Motor neuron (in vitro differentiated cells): ENCODE measurements at places on chromosomes 7 and 10. TPM values are rescaled to one million over a fixed set of nuclear protein-coding genes. Genes with fewer than 3 reads are reported as not detected.
A peak's percentile ranks its signal among the peaks of the same experiment; 100 is the strongest.

The OR2A5 gene
- 0.13 and 0.18 TPM in 2 replicates for total RNA-seq

The DHTKD1 gene
- 3.6 and 4.3 TPM in 2 replicates for total RNA-seq

The PLEKHS1 gene
- 0.27 and 0.85 TPM in 2 replicates for total RNA-seq

The CYP3A7 gene
- 0.32 TPM in 1 of 2 replicates, not detected in the other for total RNA-seq

DNA sequence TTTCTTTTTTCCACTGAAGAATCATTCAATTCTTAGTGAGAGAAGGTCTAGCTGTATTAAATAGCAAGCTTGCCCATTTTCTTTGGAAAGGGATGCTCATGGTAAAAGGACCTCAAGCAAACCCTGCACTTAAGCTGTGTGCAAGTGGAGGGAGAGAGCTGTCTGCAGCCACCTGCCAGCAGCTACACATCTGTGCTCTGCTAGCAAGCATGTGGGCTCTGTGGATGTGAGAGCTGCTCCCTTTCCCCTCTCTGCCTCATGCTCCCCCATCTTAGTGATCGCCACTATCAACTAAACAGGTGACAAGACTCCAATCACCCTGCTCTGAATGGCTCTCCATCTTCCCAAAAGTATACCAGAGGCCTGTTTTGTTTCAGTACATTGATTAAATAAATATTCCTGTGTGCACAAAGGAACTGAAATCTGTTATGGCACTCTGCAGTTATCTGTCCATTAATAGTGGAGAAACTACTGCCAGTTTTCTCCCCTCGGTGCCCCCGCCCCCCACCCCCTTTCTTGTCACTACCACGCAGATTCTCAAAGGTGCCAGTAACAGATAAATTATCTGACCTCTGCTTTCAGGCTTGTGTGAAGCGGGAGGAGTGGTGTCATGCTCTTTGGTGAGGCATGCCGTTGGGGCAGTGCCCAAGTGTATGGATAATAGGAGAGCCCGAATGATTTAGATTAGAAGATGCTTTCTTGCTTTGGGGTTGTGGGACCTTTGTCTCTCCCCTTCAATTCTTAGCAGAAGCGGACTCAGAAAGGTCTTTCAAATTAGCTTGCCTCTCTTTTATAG lies 26.4 kb downstream of the AUTS2 start:
- no peak for ATAC-seq

DNA sequence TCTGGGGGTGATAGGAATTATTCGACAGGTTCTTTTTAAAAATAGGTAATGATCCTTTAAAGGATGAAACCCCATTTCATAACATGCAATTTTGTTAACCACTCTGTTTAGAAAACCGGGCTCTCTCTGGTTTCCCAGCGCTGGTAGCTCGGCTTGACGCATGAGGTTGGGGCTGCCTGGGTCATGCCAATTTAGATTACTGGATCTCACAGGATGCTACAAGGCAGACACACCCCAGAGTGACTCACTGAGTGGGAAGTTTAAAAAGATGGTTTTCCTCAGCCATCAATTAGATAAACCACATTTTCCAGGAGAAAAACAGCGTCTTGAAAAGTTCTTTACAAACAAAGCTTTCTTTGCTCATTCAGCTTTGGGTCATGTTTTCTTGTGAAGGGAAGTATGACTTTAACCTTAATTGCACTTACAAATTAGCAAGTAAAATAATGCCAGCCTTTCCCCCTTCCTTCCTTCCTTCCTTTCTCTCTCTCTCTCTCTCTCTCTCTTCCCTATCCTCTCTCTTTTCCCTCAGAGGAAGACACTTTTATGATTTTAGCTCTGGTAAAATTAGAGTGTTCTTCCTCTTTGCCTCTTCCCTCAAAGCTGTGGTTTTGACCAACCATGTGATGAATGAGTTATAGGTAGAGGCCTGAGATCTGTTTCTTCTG lies 99.8 kb downstream of the EPDR1 start:
- no peak for ATAC-seq

GRCh38 chr10:131749767-131750142 lies 151.1 kb upstream of the PPP2R2D start:
- ATAC-seq, result peak; percentile 6

- no peak for ATAC-seq
Observed at GRCh38 chr7:618539-619367, 99.1 kb upstream of the PDGFA start.

DNA sequence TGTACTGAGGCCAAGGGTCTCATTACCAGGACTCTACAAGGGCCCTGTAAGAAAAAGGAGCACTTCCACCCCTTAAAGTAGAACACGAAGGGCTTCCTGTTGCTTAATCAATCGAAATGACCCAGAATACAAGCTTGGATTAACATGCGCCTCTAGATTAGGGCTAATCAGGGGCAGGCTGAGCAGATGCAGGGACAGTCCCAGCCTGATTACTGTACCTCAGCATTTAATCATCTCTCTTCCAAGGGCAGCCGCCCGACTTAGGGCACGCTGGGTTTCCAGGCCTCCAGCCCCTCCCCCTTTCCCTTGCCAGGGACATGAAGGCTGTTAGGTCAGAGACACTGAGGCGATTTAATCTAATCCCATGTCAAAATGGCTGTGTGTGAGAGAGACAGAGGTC lies 138.6 kb downstream of the NRF1 start:
- no peak for ATAC-seq

The WASHC2C gene
- total RNA-seq, result 14.8 and 15.8 TPM in 2 replicates

The NUTM2E gene
- total RNA-seq, result 0.23 and 0.94 TPM in 2 replicates

DNA sequence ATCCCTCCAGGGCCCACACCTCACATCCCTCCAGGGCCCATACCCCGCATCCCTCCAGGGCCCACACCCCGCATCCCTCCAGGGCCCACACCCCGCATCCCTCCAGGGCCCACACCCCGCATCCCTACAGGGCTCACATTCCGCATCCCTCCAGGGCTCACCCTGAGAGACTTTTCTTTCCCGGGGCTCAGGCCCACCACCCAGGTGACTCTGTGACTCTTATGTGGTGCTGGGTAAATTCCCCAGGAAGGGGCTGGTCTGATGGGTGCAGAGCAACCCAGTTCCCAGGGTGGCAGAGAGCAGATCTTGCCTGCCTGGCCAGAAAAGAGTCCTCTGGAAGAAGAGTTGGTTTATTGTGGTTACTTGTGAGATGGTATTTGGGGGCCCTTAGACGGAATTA lies 290.7 kb downstream of the TCERG1L start:
- no peak for ATAC-seq

DNA sequence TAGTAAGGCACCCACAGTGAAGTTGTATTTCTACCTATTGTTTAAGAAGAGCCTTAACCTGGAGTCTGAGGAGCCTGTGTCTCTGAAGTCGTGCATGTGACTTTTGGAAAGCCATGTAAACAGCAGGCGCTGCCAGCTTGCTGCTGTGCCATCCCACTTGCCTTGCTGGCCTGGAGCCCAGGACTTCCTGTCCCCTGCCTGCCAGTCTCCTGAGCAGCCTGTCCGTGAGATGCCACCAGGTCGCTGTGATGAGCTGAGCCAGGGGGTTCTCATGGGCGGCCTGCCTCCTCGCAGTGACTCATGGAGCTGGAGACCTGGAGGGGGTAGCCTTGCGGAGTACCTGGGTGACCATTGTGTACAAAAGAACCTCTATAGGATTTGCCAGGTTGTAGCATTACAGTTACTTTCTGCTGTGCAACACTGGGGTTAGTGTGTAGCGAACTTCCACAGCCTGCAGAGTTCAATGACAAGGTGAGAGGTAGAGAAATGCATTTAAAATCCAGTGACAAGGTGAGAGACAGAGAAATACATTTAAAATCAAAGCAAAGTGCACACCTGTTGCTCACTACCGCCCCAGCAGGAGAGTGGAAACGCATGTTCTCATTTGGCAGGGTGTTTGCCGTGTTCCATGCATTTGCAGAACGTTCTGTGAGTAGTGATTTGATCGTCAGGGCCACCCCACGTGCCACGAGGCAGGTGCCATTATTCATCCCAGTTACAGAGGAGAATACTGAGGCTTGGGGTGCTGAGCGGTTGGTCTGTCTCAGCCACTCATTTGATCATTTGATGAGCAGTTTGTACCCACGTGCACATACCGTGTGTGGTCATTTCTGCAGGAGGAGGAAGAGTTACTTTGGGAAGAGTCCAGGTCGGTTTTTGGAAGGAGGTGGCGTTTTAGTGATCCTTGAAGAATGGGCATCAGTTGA lies 36.6 kb upstream of the BHLHA15 start:
- no peak for ATAC-seq

The NUPR2 gene
- total RNA-seq, result not detected in 2 replicates

DNA sequence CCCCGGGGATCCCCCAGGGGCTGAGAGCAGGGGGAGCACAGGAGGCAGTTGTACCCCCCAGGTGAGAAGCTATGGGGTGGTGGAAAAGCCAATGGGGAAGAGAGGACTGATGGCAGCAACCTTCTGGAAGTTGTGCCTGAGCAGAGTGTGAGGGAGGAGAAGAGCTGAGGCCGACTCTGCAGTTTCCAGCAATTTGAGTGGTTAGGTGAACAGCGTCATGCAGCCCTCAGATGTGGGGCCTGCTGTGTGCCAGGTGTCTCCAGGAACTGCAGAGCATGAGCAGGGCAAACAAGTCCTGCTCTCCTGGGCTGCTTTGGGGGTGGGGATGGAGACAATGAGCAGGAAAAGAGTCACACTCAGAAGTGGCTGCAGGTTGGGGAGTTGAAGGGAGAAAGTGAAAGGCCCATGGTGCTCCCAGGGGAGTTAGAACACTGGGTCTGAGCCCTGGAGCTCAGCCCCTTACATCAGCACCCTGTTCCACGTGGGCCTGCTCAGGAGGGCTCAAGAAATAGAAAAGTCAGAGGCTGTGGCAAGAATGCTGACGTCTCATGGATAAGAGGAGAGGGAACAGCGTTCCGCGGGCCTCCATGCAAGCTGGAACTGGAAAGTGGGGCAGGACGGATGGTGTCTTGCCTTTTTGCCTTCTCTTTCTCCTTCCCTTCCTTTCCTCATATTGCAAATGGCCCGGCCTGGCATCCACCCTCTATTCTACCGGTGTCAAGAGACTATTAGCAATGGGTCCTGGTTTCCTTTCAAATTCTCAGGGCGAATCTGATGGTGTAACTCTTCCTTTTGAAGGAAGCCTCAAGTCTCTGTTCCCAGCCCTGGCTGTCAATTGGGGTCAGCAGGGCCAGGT lies 4.0 kb upstream of the AFAP1L2 start:
- no peak for ATAC-seq

GRCh38 chr10:10598297-10598696 lies 419.4 kb upstream of the CELF2 start:
- ATAC-seq, result no peak

- ATAC-seq, result no peak
Observed at GRCh38 chr7:91149341-91150246, 114.6 kb upstream of the FZD1 start.

DNA sequence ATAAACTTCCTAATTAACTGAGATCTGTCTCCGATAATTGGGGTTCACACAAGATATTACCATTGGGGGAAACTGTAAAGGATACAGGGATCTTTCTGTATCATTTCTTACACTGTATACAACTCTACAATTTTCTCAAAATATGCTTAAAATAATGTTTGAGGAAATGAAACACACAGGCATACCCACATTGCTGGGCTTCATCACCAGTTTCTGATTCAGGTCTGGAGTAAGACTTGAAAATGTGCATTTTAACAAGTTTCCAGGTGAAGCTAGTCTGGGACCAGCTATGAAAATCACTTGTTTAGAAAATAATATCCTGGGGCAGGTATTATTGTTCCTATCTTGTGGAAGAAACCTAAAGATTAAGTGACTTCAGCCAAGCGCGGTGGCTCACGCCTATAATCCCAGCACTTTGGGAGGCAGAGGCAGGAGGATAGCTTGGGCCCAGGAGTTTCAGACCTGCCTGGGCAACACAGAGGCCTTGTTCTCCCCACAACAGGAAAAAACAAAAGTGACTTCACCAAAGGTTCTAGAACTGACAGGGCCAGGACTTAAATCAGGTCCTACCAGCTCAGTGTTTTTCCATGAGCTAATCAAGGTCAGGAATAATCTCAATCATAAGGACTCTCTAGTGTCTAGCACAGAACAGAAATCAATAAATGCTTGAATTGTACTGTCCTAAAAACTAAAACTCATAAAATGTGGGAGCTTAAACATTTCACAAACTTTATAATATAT lies 12.6 kb downstream of the TOMM7 start:
- no peak for ATAC-seq

DNA sequence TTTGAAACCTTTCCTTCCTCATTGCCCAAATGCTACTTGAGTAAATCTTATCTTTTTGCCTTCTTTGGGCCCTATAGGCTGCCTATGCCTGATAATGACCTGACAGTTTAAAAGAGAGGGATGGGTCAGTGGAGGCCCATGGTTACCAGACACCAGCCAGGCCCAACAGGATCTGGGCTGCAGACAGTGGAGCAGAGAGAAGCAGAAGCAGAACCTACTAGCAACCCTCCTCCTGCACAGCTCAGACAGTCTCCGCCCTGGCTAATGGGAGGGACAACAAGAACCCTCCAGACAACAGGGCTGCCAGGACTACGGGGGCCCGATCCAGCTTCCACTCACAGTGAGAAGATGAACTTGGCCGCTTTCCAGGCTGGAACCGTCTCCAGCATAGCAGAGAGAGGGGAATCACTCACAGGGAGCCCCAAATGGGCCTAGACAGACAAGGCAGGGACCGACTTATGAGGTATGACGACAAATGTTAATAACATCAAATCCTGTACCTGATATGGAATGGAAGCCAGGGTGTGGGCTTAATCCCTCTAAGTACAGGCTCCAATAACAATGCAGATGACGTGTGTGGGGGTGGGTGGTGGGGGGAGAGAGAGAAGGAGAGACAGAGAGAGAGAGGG lies 31.7 kb upstream of the DGKI start:
- ATAC-seq, result peak; percentile 54

The RASA4B gene
- 4.4 and 6.0 TPM in 2 replicates for total RNA-seq

- ATAC-seq, result no peak
Observed at GRCh38 chr7:139254281-139254680, 23.2 kb downstream of the UBN2 start.

DNA sequence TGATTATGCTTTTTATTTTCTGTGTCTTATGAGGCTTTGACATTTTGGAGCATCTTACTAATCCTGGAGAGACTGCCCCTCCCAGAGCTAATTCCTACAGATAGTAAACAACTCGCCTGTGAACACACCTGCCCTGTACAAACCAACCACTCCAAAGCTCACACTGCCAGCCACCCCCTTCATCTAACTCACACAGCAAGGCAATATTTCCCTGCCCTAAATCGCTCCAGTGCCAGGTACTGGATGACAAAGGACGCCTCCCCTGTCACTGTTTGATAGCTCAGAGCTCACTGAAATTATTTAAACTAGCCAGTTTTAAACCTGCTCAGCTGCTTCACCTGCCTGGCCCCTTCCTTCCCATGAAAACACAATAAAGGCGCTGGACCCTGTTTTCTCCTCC lies 535.1 kb upstream of the CELF2 start:
- no peak for ATAC-seq

DNA sequence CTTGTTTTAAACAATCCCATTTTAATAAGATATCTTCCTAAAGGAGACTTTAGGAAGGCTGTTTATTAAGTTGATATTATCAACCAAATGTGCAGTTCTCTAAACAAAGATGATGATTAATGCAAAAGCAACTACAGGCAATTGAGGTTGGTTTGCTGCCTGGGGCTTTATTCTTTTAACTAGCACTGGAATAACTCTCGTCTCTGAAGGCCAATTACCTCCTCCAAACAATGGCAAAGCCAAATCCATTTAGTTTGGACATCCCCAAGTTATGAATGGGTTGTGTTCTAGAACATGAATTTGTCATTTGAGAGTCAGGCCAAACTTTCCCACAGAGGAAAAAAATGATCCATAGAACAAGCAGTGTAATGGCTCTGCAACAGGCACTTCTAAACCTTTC lies 114.1 kb downstream of the SLC16A9 start:
- ATAC-seq, result no peak

The LRRC4 gene
- 5.2 and 6.5 TPM in 2 replicates for total RNA-seq

The OR6V1 gene
- total RNA-seq, result 0.85 TPM in 1 of 2 replicates, not detected in the other
